Iris pigment epithelial cell (primary cell): ENCODE measurements at places on chromosomes 5 and 9.

- no peak for DNase-seq
Measured at GRCh38 chr9:131584858-131585257, 39.5 kb downstream of the PRRT1B start.

DNA sequence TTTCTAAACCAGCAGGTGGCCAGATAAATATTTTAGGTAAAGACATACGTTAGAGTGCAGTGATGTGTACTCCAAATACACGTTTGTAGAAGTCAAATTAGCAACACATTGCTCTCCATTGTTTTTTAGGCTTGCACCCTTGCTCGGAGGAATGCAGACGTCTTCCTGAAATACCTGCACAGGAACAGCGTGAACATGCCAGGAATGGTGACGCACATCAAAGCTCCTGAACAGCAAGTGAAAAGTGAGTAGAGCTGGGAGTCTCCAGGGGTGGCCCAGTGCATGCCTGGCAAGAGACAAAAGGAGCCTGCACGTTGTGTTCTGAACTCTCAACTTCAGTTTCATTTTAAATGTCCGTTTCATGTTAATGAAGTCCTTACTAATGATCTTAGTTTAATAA is 207.5 kb upstream of the OTULINL start:
- DNase-seq, result no peak

DNA sequence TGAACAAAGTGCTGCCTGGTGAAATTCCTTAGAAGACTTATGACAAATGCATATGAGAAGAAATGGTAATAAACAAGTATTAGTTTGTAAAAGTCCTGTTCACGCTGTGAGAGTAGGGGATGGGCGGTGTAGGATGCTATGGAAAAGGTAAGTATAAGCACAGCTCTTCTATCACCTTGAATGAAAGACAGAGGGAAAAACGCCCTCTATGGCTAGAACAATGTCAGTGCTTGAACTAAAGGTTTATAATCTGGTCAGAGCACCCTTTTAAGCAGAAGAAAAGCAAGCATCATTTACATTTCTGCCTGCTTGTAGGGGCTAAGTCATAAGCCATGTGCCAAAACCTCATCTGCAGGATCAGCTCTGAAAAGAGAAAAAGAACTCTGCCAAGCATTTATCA is 115.2 kb downstream of the LHFPL2 start:
- peak; percentile 59 for DNase-seq

DNA sequence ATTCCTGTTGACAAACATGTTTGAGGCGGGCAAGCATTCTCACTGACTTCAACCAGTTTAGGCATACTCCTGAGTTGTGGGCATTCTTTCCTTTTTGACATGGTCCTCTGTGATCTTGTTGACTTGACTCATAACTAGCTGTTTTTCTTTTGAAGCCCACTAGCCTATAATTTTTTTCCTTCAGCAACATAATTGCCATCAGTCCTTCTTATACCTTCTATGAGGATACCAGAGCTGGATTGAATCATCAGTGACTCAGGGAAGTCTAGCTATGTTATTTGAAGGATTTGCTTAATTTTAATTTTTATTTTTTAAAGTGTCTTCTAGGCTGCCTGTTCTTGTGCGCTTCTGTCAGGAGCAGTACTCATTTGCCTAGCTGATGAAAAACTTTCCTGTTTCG is 259.5 kb downstream of the NR3C1 start:
- DNase-seq, result peak; percentile 76

DNA sequence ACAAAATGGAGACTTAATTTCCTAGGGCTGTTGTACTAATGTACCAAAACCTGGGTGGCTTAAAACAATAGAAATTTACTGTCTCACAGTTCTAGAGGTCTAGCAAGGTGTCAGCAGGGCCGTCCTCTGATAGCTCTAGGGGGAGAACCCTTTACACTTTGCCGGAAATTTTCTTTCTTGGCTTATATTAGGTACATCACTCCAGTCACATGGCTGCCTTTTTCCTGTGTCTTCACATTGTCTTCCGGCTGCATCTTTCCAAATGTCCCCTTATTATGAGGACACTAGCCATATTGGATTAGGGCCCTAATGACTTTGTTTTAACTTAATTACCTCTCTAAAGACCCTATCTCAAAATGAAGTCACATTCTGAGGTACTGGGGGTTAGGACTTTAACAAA is 5.8 kb downstream of the UHRF2 start:
- DNase-seq, result no peak

GRCh38 chr9:135550344-135550918 is 4.5 kb downstream of the OBP2A start:
- DNase-seq, result no peak

DNA sequence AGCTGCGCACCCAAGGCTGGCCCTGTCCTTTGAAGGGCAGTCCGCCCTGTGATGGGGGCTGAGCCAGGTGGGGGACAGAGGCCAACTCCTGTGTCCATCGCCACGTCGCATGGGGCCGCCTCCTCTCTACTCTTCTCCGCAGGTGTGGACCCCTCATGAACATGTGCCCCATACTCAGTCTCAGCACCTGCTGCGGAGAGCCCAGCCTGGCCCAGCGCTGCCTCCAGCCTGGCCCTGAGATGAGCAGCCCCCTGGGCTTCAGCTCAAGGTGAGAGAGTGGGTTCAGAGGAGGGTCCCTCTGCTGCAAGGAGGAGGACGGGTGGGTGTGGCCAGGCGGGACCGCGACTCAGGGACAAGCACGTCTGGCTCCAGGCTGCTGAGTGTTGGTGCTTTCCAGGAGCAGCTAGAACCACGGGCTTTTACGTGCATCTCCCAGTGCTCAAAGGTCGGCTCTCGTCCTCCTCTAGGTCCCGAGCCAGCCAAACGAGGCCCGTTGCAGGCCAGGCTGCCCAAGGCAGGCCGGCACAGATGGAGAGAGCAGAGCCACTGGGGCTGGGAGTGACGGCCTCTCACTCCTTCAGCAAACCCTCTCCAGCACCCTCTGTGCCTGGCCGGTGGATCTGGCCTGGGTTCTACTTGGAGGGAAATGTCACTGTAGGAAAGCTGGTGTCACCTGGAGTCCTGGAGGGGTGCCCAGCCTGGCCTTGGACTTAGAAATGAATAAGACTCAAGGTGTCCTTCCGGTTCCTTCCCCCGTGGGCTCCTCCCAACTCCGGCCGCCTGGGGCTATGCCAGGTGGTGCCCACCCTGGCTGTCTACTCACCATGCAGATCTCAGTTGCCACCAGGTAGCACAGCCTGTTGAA is 48.9 kb upstream of the RNF130 start:
- DNase-seq, result no peak

DNA sequence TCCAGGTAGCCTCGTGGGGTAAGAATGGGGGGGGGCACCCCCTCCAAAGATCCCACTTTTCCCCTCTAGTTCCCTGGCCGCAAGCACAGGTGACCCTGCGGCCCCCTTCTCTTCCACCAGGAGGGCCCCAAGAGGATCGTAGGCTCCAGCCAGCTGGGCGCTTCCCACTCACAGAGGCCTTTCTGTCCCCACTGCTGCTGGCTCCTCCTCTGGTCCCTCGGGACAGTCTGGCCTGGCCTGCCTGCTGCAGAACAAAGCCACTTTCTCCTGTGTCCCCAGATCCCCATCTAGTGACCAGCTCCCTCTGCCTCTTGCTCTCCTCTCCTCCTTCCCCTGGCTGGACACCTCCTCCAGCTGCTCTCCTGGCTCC is 534 bp upstream of the SAPCD2 start:
- DNase-seq, result no peak

DNA sequence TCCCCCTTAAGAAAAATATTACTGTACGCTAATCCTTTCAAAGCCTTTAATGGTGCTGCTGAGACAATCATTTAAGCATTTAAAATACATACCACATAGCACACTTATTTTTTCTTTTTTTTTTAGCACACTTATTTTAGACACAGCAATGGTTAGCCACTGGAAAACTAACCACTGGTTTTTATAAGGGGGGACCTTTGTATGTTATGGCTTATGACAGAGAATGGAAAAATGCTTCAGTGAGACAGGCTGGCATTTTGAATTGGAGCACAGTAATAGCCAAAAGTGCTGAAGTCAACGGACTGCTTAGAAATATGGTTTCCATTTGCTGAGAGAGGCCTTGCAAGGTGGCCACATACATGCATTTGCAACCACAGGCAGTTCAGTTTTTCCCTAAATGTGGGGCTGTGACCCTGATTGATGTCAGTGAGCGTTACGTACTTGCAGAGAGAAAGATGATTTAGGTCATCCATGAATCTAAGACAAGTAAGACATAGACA is 28.5 kb downstream of the AOPEP start:
- no peak for DNase-seq

GRCh38 chr5:96823900-96824380 is 16.2 kb upstream of the ERAP1 start:
- DNase-seq, result peak; percentile 90

DNA sequence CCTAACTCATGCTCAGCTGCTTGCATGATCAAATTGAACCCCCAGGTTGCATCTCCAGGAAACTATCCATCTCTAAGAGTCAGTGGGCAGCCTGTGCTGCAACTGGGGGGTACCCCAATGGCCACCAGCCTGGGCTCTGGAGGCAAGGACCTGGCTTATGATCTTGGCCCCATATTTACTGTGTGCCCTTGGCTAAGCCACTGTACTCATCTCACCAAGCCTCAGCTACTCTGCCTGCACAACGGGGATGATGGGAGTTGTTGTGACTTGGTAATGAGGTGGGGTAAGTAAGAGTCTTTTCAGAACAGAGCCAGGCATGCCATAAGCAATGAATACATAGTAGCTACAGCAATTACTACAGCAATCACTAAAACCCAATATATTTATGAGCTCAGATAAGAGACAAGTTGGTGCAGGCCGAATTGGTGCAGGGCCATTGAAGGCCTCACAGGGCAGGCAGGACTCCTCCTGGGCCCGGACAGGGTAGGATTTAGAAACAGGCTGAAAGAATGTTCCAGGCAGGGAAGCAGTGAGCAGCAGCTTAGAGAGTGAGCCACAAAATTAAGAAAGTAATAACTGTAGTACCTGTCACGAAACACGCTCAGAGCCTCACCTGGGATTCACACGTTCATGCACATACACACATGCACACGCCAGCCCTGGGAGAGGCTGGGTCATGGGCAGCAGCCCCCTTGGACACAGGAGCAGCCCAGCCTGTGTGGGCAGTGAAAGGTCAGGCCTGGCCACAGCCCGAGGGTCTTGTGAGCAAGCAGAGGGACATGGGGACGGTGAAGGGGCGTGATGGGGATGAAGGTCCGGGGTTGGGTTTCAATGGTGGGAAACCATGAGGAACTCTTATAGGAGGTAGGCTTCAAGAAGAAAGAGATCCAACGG is 74.1 kb downstream of the PAX5 start:
- DNase-seq, result no peak

DNA sequence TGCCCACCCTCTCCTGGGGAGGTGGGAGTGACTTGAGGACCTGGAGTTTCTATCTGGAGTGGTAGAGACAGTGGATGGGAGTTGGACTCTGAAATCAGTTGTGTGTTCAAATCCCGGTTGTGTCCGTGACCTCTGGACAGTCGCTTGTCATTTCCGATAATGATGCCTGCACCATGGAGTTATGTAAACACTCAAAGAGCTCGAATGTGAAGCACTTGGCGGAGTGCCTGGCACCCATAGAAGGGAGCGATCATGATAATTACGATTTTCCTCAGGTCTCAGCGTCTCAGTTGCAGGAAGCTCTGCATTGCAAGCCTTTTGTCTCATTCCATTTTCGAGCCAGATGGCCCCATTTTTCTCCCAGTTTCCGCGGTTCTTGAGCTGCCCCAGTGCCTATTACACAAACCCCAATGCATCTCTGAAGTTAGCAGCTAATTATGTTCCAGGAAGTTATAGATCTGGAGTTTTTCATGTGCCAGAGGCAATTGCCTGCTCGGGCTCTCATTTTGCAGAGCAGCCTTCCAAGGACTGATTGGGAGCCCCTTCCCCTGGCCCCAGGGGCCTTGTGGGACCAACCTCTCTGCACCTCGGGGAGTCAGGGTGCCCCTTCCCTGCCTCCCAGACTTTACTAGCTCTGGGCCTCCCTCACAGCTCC is 175.5 kb upstream of the MVB12B start:
- DNase-seq, result no peak

DNA sequence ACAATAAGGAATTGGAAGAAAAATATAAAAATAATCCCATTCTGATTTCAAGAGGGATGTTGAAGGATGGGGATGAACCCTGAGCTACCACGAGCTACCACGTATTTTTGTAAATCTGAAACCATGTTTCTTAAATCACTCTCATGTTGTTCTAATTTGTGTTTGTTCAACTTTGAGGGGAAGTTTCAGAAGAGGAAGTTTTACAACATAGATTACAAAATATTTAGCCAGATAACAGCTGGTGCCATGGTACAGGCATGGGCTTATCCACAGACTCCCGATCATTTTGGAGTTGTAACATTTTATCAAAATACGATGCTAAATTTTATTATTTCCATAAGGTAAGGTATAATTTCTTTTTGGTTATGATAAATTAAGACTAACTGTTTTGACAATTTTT is 15.2 kb downstream of the CCDC125 start:
- no peak for DNase-seq

GRCh38 chr5:117077142-117077541 is 502.5 kb upstream of the SEMA6A start:
- DNase-seq, result peak; percentile 0

DNA sequence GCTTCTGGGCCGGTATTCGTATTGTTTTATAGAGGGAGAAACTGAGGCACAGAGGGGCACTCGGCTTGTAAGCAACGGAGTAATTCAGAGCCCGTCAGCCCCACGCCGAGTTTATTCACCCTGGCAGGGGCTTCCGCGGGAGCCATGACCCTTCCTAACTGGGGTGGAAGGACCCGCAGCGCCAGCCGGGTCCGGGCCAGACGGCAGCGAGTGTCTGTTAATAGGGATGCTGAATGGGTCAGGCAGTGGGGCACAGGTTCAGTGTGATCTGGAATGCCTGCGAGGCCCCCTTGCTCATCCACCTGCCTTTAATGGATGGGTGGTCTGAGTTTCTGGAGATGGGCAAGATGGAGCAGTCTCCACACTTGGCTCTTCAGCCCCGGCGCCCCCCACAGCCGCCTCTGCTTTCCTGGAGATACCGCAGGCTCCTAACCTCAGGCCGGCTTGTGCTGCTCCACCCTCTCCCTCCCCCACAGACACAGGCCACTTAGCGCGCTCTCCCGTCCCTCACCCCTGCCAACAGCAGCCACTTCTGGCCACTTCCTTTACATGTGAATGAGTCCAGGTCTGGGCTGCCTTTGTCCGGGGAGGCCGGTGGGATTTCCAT is 147.1 kb downstream of the ERCC6L2 start:
- DNase-seq, result no peak

GRCh38 chr5:127994087-127994660 is 89.4 kb upstream of the SLC12A2 start:
- DNase-seq, result no peak

DNA sequence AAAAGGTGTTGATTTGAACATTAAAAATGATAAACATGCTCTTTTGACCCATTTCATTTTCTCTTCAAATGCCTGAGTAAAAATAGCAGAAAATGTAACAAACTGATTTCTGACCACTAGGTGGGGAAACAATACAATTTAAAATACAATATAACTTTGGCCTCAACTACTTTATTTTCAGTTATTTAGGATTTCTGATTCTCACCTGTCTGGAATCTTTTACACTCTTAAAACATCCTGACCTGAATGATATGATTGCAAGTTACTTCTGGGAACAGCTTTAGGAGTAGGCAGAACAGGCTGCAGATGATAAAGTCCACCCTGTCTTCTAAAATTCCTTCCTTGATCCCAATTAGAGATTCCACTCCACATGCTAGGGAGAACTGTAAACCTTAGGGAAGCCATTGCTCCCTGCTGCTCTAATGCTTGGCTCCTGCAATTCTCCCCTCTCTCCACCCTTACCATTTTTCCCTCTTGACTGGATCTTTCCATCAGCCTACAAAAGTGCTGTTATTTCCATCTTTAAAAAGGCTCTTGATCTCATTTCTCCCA is 70.3 kb downstream of the FYB1 start:
- DNase-seq, result peak; percentile 27

GRCh38 chr9:70542311-70542931 is 128.0 kb upstream of the KLF9 start:
- no peak for DNase-seq

- DNase-seq, result no peak
Measured at GRCh38 chr5:168713051-168713450, 133.9 kb upstream of the PANK3 start.
